Activated naive CD8-positive, alpha-beta T cell treated with anti-CD3 and anti-CD28 coated beads for 36 hours (primary cell): ENCODE measurements at places on chromosomes 5 and 9.

DNA sequence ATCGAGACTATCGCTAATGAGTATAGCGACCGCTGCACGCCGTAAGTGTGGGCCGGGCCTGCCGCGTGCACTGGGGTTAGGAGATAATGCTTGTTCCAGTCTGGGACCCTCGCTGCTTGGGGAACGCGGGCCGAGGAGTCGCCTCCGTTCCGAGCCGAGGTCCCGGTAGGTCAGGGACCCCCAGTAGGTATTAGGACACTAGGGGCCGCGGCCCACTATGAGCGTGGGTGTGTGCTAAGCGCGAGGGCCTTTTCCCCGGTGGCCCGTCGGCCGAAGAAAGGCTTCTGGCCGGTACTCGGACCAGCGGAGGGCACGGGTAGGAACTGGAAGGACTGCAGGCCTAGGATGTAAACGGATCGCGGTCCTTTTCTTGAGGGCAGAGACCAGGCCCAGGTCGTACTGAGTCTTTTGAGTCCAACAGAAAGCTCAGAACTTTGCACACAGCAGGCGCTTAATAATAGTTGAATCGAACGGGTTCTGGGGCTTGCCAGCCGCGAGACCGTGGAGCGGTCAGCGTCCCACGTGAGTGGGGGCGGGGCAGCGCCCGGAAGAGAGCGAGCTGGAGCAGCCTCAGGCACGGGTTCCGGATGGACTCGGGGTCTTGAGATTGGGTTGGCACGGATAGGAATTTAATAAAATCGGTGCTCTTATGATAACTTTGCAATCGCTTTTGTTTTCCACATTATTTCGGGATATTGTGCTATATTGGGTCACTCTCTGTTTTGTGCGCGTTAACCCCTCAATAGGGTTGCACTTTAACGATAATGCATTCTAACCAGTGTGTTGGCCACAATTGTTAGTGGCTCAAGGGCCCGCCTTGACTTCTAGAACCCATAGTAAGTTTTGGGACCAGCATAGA is 733 bp downstream of the HSPA4 start:
- DNase-seq, result peak; percentile 75

DNA sequence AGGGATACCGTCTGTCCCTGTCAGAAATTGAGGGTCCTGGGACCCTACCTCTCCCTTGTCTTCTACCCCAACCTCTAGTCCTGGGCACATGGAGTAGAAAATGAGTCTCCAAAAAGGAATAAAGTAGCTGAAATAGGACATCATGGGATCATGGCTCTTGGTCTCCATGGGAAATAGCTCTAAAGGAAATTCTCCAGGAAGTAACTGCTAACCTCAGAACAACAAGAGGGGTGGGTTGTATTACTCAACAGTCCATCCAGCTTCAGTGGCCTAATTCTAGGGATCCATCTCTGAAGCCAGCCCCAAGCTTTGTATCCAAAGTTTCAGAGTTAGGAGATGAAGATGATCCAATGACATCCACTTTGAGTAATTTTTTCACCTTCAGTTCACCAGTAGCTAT is 11.0 kb upstream of the RUSC2 start:
- no peak for DNase-seq

DNA sequence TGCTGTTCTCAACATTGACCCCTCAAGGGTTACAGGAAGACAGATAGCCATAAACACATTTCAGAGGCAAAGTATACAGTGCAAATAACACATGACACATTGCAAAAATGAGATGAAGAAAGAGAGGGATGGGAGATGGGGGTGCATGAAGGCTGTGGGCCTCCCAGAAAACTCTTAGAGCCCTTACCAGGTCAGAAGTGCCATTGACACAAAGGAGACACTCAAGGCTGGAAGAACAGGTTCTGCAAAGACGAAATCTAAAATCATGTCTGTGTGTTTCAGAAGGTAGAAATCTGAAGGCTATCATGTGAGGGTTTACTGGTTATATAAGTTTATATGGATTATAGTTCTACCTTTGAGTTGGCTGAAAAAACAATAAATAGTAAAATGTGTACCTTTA is 318.8 kb downstream of the BNC2 start:
- DNase-seq, result no peak

GRCh38 chr9:92035146-92035545 is 80.1 kb downstream of the SPTLC1 start:
- DNase-seq, result no peak

- no peak for DNase-seq
Observed at GRCh38 chr5:180810959-180811622, 8.5 kb upstream of the MGAT1 start.

- DNase-seq, result no peak
Observed at GRCh38 chr5:151577566-151577965, 13.6 kb downstream of the FAT2 start.

- DNase-seq, result no peak
Observed at GRCh38 chr5:74992791-74993190, 59.6 kb downstream of the GCNT4 start.

GRCh38 chr5:109873687-109874086 is 184.0 kb downstream of the MAN2A1 start:
- DNase-seq, result no peak

DNA sequence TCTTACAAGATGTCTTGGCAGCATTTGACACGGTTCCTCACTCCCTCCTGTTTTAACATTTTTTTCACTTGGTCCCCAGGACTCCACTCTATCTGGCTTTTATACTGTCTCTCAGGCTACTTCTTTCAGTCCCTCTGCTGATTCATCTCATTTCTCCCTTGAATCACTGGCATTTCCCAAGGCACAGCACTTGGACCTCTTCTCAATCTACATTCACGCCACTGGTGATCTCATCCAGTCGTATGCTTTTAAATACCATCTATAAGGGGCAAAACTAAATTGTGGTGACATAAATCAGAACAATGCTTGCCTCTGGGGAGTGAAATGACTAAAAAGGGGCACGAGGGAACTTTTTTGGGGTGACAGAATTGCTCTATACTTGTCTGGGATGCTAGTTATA is 47.1 kb downstream of the MAPKAP1 start:
- DNase-seq, result no peak

- DNase-seq, result no peak
Observed at GRCh38 chr9:122143876-122144405, 15.6 kb downstream of the NDUFA8 start.

- no peak for DNase-seq
Observed at GRCh38 chr9:91315191-91315590, 46.5 kb downstream of the AUH start.

- no peak for DNase-seq
Observed at GRCh38 chr9:114053246-114054005, 24.7 kb downstream of the AMBP start.

DNA sequence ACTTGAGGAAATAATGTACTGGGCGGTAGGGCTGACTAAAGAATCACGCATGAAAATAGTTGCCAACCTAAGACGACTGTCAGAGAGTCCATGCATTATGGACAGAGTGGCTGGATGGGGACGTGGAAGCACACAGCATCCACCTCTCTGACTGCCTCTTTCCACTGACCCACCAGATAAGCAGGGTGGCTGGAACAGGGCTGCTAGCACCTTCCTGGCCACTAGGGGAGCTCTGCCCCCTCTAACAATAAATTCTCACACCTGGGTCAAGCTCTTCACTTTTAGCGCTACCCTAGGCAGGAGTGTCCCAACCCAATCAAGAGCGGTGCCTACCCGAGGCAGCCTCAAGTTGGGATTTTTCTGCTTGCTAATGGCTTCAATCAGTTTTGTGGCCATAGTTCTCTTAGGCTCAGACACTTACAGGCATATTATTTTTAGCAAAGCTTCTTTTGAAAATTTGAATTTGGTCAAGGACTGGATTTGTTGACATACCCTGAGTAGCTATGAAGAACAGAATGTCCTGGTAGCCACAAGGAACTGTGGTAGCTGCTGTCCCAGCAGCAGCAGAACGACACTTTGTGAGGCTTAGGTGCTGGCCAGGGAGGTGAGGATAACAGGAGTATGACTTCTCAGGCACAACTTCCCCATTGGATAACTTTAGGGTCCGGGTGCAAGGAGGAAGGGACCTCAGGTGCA is 6.9 kb upstream of the TPM2 start:
- DNase-seq, result peak; percentile 47

GRCh38 chr5:156686796-156687195 is 163.3 kb upstream of the PPP1R2B start:
- no peak for DNase-seq

- no peak for DNase-seq
Observed at GRCh38 chr9:37944671-37945481, 40.9 kb upstream of the SLC25A51 start.

- no peak for DNase-seq
Observed at GRCh38 chr5:68476854-68477253, 261.3 kb downstream of the PIK3R1 start.

GRCh38 chr5:756865-757345 is 27.6 kb downstream of the ZDHHC11B start:
- DNase-seq, result no peak

DNA sequence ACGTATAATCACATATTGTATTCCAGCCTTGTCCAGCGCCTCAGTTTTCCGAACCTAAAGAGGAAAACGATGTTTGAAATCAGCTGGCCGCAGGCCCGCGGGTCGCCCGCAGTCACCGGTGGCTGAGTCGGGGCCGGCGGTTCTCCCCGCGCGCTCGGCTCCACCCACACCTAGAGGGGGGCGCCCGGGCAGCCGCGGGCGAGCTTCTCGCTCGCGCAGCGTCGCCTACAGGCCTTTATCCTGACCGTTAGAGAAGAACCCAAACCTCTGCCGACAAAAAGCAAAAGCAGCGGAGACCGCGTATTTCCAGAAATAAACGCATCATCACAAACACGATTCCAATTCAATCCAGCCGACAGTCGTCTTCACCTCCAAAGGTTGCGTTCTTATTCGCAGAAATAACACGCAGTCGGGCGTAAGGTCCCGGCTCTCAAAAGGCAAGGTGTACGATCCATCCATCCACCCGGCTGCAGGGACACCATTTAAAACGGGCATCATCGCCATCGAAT is 725 bp upstream of the NIPBL start:
- DNase-seq, result peak; percentile 76

- no peak for DNase-seq
Observed at GRCh38 chr9:106482733-106483132, 380.2 kb upstream of the ZNF462 start.
